ENCODE measurements at places on chromosomes 11 and 22.

DNA sequence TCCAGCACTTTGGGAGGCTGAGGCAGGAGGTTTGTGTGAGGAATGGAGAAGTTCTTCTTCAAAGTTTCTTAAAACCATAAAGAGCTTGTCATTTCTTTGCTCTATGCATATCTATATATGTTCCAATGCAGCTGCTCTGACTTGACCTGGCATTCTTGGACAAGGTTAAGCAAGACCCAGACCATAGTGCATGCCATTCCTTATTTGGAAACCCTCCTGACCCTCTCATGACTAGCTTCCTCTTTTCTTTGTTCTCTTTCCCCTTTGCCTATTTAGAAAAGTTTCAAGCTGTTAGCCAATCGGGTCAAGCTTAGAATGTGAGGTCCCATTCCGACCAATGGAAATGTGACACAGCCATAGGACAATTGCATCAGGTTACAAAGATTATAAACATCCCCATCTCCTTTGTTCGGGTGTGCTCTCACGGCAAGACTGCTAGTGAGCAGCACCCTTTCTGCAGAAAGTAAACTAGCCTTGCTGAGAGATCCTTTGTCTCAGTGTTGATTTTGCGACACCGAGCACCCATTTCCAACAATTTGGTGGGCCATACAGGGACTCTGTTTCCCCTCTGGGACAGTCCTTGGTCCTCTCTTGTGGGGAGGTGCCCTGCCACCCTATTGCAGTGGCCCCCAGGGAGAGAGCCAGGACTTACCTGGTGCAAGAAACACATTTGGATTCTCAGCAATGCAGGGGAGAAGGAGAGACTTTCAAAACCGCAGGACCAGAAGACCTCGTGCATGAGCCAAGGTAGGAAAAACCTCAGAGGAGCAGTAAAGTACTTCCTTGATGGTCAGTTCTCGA is 39.9 kb upstream of the ANO1 start:
- no peaks in the 10 kb centered on the region for H3K4me1 ChIP-seq
- H3K27ac ChIP-seq, result no peak overlapping the region
- H3K36me3 ChIP-seq, result peaks cover 22% of the 10 kb centered on the region
- peaks cover 45% of the 10 kb centered on the region for H3K27me3 ChIP-seq

GRCh38 chr11:7691759-7692350 is 14.4 kb downstream of the OVCH2 start:
- H3K36me3 ChIP-seq, result no peaks in the 10 kb centered on the region
- H3K27me3 ChIP-seq, result peaks cover 15% of the 10 kb centered on the region
- no peak overlapping the region for H3K4me3 ChIP-seq
- peaks cover 11% of the 10 kb centered on the region for H3K4me1 ChIP-seq
- DNase-seq, result no peak

- no peak for DNase-seq
- no peak overlapping the region for H3K27ac ChIP-seq
- no peaks in the 10 kb centered on the region for H3K27me3 ChIP-seq
- H3K4me3 ChIP-seq, result no peak overlapping the region
- H3K4me1 ChIP-seq, result no peaks in the 10 kb centered on the region
Measured at GRCh38 chr11:104464691-104465090, 300.7 kb upstream of the PDGFD start.

- H3K36me3 ChIP-seq, result no peaks in the 10 kb centered on the region
- peaks cover 15% of the 10 kb centered on the region for H3K27me3 ChIP-seq
- no peak overlapping the region for H3K27ac ChIP-seq
- DNase-seq, result no peak
- no peak overlapping the region for H3K4me3 ChIP-seq
Measured at GRCh38 chr11:1067812-1068496, 6.7 kb upstream of the MUC2 start.

DNA sequence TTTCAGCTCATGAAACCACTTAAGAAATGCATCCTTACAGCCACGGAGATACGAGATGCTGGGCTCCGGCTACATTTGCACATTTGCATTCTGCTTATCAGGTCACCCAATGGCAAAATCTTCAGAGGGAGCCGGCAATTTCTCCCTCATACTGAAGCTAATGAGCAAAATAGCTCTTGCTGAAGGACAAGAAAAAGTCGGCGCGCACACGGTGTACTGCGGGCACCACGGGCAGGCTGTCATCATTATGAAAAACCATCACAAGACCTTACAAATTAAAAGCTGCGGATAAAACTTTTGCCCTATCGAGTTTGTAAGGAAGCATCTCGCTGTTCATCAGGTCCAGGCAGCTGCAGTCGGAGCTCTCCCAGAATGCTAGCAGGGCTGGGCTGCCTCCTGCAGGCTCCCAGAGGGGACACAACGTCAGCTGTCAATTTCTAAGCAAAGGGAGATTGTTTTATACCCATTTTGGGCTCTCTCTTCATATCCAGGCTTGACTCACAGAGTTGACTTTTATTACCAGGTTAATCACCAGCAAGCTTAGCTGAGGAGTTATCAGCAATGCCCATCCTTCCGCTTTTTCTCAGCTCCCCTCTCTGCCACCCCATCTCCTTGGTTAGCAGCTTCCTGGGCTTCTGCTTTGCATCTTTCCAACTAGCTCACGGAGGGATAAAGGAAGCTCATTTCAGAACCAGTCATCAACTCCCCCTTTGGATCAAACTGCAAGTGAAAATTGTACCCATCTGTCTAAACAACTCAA is 375.1 kb downstream of the OPCML start:
- H3K4me3 ChIP-seq, result no peak overlapping the region
- no peaks in the 10 kb centered on the region for H3K4me1 ChIP-seq
- DNase-seq, result no peak
- no peak overlapping the region for H3K27ac ChIP-seq
- H3K36me3 ChIP-seq, result no peaks in the 10 kb centered on the region

DNA sequence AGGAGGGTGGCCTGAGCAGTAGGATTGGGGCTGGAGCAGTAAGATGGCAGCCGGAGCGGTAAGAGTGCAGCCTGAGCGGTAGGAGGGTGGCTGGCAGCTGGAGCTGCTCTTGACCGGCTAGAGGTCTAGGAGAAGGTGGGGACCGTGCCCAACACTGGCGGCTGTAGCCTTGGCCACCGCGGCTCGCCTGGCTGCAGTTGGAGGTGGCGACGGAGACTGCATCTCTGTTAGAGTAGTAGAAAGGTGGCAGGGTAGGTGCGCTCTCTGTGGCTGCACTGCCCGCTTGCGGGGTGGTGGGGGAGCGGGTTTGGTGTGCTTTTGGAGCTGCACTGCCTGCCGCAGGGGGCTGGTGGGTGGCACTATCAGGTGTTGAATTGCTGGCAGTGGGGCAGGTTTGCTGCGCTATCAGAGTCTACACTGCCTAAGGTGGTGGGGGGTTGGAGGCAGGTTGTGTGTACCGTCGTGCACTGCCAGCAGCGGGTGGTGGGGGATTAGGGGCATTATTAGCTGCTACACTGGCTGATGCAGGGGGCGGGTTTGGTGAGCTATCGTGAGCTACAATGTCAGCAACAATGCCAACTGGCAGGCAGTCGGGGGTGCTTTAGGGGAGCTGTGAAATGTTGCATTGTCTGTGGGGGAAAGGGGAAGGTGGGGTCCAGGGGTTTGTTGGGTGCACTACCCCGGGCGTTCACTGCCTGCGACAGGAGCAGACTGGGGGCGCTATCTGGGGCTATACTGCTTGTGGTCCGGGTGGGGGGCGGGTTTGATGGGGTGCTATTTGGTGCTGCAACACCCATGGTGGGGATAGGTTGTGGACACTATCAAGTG is 4461.3 kb upstream of the OR11H1 start:
- H3K4me3 ChIP-seq, result no peak overlapping the region
- H3K27ac ChIP-seq, result no peak overlapping the region
- peaks cover 30% of the 10 kb centered on the region for H3K36me3 ChIP-seq
- no peak for DNase-seq
- H3K27me3 ChIP-seq, result no peaks in the 10 kb centered on the region

GRCh38 chr11:133827556-133827955 is 17.8 kb downstream of the SPATA19 start:
- no peaks in the 10 kb centered on the region for H3K4me1 ChIP-seq
- H3K4me3 ChIP-seq, result no peak overlapping the region
- no peaks in the 10 kb centered on the region for H3K27me3 ChIP-seq

GRCh38 chr11:2314136-2314524 is 12.3 kb downstream of the TSPAN32 start:
- 0 out of 2 replicates have a peak, but pooled peaks cover 2% of the 10 kb centered on the region for H3K27me3 ChIP-seq
- H3K27ac ChIP-seq, result no peak overlapping the region
- H3K36me3 ChIP-seq, result no peaks in the 10 kb centered on the region

GRCh38 chr11:34053161-34053686 is 1.7 kb downstream of the CAPRIN1 start:
- peak overlapping the region; percentile 99 for H3K4me3 ChIP-seq
- peak overlapping the region; percentile 96 for H3K27ac ChIP-seq
- H3K27me3 ChIP-seq, result peaks cover 3% of the 10 kb centered on the region
- peaks cover 45% of the 10 kb centered on the region for H3K4me1 ChIP-seq
- H3K36me3 ChIP-seq, result peaks cover 16% of the 10 kb centered on the region
- peak; percentile 61 for DNase-seq

- H3K4me1 ChIP-seq, result no peaks in the 10 kb centered on the region
- no peaks in the 10 kb centered on the region for H3K36me3 ChIP-seq
- DNase-seq, result peak; percentile 39
- peaks cover 18% of the 10 kb centered on the region for H3K27me3 ChIP-seq
- H3K27ac ChIP-seq, result no peak overlapping the region
Measured at GRCh38 chr22:44625981-44626687, 75.9 kb upstream of the PRR5 start.

DNA sequence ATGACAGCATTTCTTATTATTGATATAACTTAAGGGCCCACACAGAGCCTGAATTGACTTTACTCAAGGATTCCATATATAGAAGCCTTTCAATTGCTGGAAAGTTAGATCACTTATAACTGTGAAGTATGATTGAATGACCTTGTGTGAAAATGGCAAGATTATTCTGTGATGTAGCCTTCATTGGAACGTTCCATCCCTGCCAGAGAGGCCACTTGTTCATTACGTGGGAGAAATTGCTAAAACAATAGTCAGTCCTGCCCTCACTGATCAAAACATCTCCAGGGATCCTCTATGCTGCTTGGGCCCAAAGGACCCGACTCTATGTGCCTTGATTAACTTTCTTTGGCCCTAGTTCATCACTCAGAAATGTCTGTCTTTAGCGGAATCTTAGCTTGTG is 159.5 kb upstream of the BLID start:
- H3K27me3 ChIP-seq, result peaks cover 27% of the 10 kb centered on the region
- no peaks in the 10 kb centered on the region for H3K4me1 ChIP-seq
- H3K27ac ChIP-seq, result no peak overlapping the region
- DNase-seq, result no peak
- no peak overlapping the region for H3K4me3 ChIP-seq

- no peak overlapping the region for H3K27ac ChIP-seq
- no peak overlapping the region for H3K4me3 ChIP-seq
- no peaks in the 10 kb centered on the region for H3K36me3 ChIP-seq
- H3K4me1 ChIP-seq, result peaks cover 22% of the 10 kb centered on the region
- peaks cover 1% of the 10 kb centered on the region for H3K27me3 ChIP-seq
Measured at GRCh38 chr22:38766076-38766777, 10.4 kb upstream of the SUN2 start.

DNA sequence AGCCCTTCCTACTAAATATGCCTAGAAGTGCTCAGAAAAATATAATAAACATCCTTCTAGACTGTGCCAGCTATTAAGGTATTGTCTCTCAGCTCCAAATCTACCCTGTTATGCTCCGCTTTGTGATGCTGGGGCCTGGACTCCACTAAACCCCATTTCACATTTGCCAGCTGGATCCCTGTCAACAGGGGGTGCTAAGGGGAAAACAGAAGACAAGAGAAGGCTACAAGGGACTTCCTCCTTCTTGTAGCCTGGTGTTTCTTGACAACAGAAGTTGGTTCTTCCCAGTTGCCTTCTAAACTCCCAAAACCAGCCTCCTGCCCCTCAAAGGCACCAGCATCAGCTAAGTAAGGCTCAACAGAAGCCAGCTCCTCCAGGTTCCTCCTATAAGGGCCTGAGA is 5.2 kb downstream of the NUMA1 start:
- no peak for DNase-seq
- H3K27ac ChIP-seq, result peak overlapping the region; percentile 61
- H3K4me3 ChIP-seq, result no peak overlapping the region
- H3K4me1 ChIP-seq, result peaks cover 73% of the 10 kb centered on the region

- peaks cover 23% of the 10 kb centered on the region for H3K27me3 ChIP-seq
- no peak overlapping the region for H3K4me3 ChIP-seq
Measured at GRCh38 chr11:70246196-70246595, 24.3 kb upstream of the PPFIA1 start.

GRCh38 chr11:116910847-116911246 is 73.4 kb upstream of the APOA1 start:
- no peak overlapping the region for H3K4me3 ChIP-seq
- no peak overlapping the region for H3K27ac ChIP-seq
- peaks cover 30% of the 10 kb centered on the region for H3K4me1 ChIP-seq
- no peaks in the 10 kb centered on the region for H3K27me3 ChIP-seq
- DNase-seq, result no peak

DNA sequence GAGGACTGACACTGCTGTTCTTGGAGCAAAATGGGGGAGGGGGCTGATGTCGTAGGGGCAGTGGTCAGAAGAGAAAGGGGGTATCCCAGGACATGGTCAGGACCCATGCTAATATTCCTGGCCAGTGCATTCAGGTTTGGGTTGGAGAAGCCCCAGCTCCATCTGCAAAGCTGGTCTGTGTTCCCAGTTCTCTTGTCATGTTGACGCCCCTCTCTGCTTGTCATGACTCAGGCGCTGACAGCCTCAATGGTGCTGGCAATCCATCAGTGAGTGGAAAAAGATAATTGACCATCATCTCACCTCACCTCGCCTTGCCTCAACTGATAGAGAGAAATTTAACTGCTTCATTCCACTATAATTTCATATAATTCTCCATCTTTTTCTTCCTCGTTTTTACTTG is 283.1 kb upstream of the CADM1 start:
- H3K4me3 ChIP-seq, result no peak overlapping the region
- DNase-seq, result no peak
- no peaks in the 10 kb centered on the region for H3K36me3 ChIP-seq
- H3K27ac ChIP-seq, result no peak overlapping the region
- peaks cover 2% of the 10 kb centered on the region for H3K27me3 ChIP-seq

DNA sequence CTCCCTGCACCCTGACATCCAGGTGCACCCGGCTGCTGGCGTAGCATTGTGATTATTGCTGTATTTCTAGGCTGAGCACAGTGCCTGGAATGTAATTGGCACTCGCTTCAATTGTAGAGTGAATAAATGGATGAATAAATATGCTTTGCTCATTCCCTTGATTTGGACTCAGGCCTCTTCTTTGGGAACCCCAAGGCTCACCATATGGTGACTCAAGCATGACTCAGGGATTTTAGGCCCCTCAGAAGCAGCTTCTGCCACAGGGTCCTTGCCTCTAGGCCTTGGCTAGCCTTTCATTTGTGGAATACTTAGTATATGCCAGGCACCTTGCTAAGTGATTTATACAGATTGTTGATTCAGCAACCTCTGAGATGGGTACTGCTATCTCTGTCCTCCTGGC is 78.9 kb downstream of the GRIK4 start:
- DNase-seq, result no peak
- peaks cover 46% of the 10 kb centered on the region for H3K27me3 ChIP-seq
- H3K36me3 ChIP-seq, result no peaks in the 10 kb centered on the region
- no peak overlapping the region for H3K27ac ChIP-seq

- H3K27me3 ChIP-seq, result peaks cover 4% of the 10 kb centered on the region
- no peak overlapping the region for H3K4me3 ChIP-seq
- no peaks in the 10 kb centered on the region for H3K4me1 ChIP-seq
- H3K27ac ChIP-seq, result no peak overlapping the region
Measured at GRCh38 chr11:70590356-70590991, 192.1 kb downstream of the CTTN start.

- peaks cover 50% of the 10 kb centered on the region for H3K4me1 ChIP-seq
- no peaks in the 10 kb centered on the region for H3K27me3 ChIP-seq
- peaks cover 20% of the 10 kb centered on the region for H3K36me3 ChIP-seq
- DNase-seq, result no peak
- H3K4me3 ChIP-seq, result no peak overlapping the region
Measured at GRCh38 chr22:38243007-38243765, 29.6 kb downstream of the TMEM184B start.

GRCh38 chr11:47372422-47372821 is 5.9 kb downstream of the SPI1 start:
- DNase-seq, result no peak
- no peaks in the 10 kb centered on the region for H3K36me3 ChIP-seq
- H3K4me3 ChIP-seq, result no peak overlapping the region
- H3K27me3 ChIP-seq, result peaks cover 3% of the 10 kb centered on the region
- H3K27ac ChIP-seq, result no peak overlapping the region
